GM12891 (cell line): ENCODE measurements at places on chromosomes 16 and 17.

- DNase-seq = no peak
Observed at GRCh38 chr16:49854796-49855203, 1.1 kb downstream of the ZNF423 start.

DNA sequence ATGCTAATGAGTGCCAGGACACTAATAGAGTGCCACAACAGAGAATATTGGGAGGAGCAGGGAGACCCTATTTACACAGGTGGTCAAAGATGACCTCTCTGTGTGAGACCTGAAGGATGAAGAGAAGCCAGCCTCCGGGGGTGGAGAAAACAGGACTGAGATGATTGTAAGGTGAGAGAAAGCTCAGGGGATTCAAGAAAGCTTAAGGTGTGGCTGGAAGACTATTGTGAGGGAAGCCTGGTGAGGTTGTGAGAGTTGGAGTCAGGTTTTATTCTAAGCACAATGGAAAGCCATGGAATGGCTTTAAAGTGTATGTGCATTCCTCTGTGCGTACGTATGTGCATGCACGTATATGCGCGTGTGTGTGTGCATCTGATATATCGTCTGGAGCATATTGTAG, 10.4 kb upstream of the MARCHF10 start:
- DNase-seq = no peak

DNA sequence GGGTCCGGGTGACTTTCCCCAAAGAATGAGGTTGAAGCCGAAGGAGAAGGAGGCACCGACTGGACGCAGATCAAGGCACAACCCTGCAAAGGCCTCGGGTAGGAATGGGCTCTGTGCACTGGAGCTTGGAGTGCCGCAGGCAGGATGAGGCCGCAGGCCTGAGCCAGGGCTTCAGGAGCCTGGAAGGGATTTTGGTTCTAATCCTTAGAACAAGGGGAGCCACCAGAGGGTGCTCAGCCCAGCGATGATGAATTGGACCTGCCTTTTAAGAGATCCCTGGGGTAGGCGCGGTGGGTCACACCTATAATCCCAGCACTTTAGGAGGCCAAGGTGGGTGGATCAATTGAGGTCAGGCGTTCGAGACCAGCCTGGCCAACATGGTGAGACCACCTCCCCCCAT, 8.1 kb downstream of the CIBAR2 start:
- DNase-seq = no peak

- DNase-seq = no peak
Observed at GRCh38 chr16:57389087-57389468, 15.5 kb upstream of the CCL17 start.
